ENCODE measurements at places on chromosomes 16 and 17.

DNA sequence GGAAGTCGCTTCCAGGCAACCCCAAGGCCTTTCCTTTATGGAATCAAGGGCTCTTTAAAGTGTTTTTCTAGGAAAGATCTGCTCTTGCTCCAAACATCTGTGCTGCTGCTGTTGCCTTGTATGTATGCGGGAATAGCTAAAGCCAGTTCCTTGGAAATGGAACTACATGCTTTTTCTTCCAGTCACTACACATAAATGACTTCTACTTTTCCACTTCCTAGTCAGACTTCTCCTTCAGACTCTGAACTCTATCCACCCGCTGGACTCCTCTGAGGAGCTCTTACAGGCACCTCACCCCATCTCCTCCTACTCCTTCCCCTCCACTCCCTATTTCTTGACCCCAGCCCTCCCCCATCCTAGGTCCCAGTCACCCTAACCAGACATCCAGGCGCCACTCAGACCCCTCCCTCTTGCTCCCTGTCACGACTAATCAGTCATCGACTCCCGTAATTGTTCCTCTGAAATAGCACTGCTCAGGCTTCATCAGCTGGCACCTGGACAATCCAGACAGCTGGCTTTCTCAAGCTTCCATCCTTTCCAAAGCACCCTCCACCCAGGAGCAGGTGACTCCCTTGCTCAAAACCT, 15.0 kb upstream of the PEMT start:
- peak; percentile 44 for DNase-seq

DNA sequence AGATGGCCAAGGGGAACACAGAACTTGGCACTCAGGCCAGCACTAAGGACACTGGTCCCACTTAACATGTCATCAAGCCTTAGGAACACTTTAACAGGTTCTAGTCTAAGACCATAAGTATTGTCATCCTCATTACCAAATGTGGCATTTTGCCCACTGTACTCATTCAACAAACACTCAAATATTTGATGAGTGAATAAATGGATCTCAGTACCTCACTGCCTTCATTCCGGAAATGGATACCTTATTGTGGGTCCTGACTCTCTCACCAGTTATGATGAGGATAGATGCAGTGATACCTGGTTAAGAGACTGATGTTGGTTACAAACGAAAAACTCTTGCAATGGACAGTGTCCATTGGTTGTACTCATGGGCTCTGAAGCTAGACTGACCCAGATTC, 455.2 kb upstream of the DYNLRB2 start:
- no peak for DNase-seq

DNA sequence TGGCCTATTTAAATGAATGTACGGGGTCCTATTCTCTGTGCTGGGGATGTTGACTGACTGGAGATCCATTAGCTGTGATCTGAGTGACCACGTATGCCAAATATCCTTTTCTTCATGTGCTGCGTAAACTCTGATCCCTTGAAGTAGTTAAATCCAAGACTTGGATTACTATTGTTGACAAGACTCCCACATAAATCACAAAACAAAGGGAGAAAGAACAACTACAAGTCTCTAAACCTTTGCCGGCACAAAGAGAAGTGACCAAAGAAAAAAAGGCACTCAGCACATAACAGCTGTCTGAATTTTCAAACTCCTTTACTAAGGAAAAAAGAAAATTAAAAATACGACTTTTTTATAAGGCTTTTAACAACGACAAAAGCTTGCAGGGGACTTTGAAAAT, 559.9 kb upstream of the CDH8 start:
- no peak for DNase-seq

- DNase-seq, result no peak
Measured at GRCh38 chr16:75862098-75862386, 135.8 kb upstream of the CPHXL start.

GRCh38 chr17:42459256-42459800, 650 bp downstream of the ATP6V0A1 start:
- DNase-seq, result peak; percentile 39

DNA sequence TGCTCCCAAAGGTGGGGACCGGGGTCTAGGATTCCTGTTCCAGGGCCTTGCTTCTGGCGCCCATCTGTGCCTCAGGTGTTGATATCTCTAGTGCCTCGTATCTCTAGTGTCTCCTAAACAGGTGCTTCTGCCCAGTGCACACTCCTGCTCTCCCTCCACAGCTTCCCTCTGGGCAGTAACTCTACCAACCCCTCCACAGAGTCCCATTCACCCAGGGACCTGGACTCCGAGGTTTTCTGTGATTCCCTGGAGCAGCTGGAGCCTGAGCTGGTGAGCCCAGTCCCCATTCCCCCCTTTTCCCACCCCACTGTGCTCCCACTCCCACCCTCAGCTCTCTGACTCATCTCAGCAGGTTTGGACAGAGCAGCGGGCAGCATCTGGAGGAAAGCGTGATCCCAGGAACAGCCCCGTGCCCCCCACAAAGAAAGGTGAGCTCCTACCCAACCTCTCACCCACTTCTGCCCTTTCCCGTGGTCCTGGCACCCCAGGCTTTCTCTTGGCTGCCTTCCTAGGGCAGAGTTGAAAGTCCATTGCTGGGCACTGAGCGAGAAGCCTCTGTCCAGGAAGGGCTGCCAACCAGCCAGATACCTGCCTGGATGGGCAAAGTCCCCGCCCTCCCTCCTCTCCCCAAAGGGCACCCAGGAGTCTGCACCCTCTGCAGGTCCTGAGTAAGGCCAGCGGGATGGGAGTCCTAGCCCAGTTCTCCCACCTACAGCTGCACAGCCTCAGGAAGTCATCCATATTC, 2.2 kb downstream of the ACBD4 start:
- DNase-seq, result no peak

GRCh38 chr16:11651796-11652195, 16.5 kb upstream of the SNN start:
- no peak for DNase-seq

DNA sequence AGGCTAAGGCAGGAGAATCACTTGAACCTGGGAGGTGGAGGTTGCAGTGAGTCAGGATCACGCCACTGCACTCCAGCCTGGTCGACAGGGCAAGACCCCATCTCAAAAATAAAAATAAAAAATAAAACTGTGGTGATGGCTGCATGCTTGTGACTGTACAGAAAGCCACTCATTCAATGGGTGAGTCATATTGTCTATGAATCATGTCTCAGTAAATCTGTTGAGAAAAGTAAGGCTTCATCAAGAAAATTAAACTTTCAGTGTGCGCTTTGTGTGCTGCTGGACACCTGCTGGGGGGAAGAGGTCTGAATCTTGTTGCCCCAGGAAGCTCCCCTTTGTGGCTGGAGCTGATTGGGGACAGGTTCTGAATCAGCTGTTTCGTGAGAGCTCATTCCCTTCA, 11.3 kb downstream of the NUBP1 start:
- peak; percentile 46 for DNase-seq

DNA sequence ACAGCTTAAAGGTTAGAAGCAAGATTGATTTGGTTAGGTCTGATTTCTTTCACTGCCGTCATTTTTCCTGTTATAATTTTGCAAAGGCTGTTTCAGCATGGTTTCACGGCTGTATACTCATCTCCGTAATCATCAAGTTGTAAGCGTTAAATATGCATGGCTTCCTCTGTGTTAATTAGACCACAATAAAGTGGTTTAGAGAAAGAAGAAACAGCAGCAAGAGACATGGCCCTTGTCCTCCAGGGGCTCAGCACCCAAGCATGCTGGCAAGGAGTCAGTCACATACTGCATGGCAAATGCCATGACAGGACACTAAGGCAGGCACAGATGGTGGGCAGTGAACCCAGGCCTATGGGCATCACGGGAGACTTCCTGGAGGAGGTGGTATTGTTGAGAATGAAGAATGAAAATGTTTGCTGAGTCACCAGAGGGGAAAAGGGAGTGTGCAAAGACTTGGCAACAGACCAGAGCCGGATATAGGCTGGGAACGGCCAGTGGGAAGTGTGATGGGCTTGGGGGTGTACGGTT, 61.4 kb upstream of the PLCG2 start:
- no peak for DNase-seq

DNA sequence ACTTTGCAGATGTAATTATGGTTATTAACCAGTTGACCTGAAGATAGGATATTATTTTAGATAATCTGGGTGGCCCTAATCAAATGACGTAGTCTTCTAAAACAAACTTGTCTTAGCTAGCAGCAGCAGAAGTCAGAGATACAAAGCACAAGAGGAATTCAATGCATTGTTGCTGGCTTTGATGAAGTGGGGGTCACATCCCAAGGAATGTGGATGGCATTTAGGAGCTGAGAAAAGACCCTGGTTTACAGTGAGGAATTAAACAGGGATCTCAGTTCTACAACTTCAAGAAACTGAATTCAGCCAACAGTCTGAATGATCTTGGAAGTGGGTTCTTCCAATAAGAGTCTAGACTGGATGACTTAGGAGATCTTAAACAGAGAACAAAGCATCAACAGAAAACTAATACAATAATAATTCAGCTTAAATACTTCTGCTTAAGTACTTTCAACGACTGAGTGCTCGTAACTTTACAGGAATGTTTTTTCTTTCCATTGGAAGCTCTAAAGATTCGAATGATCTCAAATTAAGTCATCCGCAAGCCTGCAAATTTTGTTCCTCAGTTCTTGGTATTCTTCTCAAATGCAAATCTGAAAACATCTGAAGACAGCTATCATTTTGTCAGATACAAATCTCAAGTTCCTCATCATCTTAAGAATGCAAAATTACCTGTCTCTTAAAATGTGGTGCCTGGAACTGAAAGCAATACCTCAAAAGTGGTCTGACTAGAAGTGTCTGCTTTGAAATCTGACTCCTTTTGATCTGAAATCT, 3.3 kb downstream of the C16orf46 start:
- DNase-seq, result no peak

DNA sequence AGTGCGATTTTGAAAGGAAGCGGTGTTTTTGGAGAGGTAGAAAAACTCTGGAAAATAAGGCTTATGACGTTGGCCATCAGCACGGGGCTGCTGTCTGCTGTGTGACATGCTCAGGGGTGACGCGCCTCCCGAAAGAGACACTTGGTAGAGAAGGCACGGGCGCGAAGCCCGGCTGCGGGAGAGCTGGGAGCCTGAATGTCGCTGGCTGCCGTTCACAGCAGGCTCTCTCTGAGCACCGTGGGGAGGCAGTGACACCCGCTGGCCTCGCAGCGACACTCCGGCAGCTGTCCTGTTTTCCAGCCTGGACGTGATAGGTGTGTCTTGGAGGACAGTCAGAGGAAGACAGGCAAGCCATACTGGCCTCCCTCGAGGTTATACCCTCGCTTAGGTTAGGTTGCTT, 759.1 kb upstream of the RBFOX1 start:
- DNase-seq, result no peak

GRCh38 chr16:727291-727977, 528 bp downstream of the HAGHL start:
- DNase-seq, result no peak

DNA sequence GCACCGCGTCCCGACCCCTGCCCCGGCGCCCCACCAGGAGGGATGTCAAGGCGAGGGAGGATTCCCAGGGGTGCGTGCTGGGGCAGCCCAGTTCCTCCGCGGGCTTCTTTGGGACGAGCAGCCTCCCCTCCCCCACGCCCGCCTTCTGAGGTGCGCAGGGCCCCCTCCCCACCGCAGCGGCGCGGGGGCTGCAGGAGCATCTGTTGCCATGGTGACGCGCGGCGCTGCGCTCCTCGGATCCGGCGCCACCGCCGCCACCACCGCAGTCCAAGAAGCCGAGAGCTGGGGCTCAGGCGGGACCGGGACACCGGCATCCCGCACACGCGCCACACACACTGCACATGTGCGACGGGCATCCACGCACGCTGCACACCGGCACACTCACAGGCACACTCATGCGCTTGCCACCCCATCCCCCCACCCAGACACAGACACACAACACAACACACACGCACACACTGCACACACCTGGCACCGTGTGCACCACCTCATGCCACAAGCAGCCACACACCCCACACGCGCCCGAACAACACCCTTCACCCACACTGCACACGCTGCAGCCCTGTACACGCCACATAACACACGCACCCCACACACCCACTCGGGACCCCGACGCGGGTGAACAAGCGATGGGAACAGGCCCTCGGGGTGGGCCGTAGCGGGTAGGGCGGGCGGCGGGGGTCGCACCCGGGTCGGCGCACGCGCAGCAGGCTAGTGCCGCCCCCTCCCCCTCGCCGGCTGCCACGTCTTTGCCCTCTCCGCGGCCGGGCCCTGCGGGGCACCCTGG, 17.0 kb downstream of the ENPP7 start:
- DNase-seq, result no peak

DNA sequence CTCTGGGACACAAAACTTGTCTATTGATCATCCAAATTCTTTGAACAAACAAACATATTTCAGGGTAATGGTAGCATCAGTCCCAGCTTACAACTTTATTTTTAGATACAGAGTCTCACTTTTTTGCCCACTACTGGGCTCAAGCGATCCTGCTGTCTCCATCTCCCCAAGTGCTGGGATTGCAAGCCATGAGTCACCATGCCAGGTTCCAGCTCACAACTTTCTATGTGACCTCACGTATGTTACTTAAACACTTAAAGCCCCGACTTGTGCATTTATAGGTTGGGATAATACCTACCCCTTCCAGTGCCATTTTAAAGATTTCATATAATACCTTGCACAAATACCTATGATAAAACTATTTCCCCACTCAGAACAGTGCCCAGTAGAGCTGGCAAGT, 42.0 kb upstream of the KSR1 start:
- DNase-seq, result no peak

- no peak for DNase-seq
Measured at GRCh38 chr17:41555105-41555887, 16.6 kb downstream of the KRT9 start.

GRCh38 chr17:41500131-41500911, 5.1 kb downstream of the KRT13 start:
- peak; percentile 64 for DNase-seq

DNA sequence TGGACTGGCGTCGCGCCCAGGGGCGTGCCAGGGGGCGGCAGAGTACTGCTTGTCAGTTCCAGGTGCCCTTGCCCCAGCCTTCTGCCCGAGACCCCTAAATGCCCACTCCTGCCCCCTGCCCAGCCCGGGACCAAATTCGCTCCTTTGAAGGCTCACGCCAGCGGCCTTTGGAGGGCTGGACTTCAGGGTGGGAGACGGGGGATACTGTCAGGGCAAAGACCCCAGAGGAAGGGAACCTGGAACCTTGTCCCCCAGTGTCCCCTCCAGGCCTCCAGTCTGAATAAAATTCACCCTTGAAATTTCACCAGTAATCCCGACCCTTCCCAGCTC, 737 bp downstream of the OTOP3 start:
- DNase-seq, result no peak

GRCh38 chr16:50202926-50203624, 50.0 kb downstream of the TENT4B start:
- DNase-seq, result peak; percentile 77

DNA sequence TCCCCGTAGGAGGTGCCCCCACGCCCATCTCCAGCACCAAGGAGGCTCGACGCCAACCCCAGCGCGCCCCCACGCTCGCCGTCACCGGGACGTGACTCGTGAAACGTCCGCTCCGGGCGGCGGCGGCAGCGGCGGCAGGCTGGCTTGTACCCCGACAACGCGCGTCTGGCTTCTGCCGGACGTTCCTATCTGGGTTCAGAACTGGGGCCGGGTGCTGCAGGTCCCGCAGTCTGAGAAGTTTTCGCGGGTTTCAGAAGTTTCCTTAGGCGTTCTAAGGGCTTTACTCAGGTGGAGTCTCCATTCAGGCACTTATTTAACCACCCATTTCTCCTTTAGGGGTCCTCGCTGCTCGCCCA, 672 bp upstream of the ALKBH5 start:
- peak; percentile 88 for DNase-seq

- no peak for DNase-seq
Measured at GRCh38 chr17:72110942-72111318, 9.9 kb upstream of the SOX9 start.

All from AG20443 (cell line).